ENCODE measurements at places on chromosomes 6 and 20. TPM values are rescaled to one million over a fixed set of nuclear protein-coding genes. Genes with fewer than 3 reads are reported as not detected.

DNA sequence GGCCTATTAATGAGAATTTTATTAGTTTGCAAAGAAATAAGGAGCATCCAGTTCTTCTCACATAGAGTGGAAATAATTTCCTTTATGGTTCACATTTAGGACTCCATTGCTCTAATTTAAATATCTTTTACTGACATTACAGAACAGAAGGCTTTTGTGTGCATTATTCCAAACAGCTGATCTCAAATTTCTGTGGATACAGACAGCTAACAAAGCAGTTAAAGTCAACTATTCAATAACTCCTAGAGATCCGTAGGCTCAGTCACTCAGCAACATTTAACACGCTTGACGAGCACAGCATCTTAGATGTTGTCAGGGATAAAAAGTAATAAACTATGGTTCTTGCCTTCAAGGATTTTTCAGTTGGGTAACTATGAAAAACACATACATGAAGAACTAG is 305.8 kb upstream of the SYNCRIP start:
- DNase-seq, result no peak

GRCh38 chr6:48511378-48511777 is 400.4 kb upstream of the PTCHD4 start:
- no peak for DNase-seq

GRCh38 chr6:161947371-161947770 is 673.5 kb upstream of the AGPAT4 start:
- DNase-seq, result no peak

GRCh38 chr20:53934421-53935343 is 135.7 kb downstream of the BCAS1 start:
- DNase-seq, result no peak

DNA sequence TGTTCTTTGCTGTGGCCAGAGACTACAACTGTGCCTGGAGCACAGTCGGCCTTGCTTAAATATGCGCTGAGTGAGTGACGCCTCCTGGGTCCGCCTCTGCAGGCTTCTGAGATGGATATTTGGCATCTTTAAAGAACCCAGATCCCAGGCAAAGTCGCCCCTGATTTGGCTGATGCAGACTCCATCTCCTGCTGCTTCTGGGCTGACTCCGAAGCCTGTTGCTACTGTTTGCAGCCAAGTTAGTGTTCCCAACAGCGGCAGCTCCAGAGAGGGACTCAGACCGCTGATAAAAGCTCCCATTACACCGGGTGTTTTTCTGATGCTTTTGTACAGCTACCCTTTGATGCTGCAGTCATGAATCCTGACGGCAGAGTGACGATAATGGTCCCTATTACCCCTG is 83.0 kb upstream of the SULF2 start:
- no peak for DNase-seq

DNA sequence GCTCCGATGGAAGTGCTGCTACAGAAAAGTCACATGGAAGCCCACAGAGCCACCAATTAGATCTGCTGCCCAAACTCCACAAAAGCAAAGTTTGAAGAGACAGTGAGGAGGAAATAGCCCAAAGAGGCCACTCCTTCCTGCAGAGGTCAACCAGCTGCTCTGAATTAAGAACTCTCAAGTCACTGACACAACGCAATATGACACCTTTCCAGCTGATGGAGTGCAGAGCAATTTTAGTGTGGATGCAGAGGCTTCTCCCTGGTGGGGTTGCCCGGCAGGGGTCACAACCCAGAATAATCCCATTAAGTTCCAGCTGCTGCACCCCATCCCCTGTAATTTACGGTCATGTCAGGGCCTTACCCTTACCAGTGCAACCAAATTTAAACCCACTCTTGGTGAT is 361.9 kb upstream of the JARID2 start:
- no peak for DNase-seq

DNA sequence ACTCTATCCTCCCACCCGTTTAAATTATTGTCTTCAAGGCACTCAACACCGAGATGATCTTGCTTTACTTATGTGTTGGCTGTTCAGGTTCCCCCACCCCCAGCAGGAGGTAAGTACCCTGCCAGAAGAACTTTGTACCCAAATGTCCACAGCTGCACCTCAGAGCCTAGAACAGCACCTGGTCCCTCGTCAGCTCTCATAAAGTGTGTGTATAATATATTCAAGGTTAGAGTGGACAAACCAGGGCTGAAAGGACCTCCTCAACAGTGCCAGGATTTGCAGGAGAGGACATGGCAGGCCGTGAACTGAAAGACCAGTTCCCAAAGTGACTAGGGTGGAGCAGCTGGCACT is 5.9 kb upstream of the CPXM1 start:
- DNase-seq, result no peak

- DNase-seq, result no peak
Measured at GRCh38 chr6:43393602-43394001, 24.2 kb upstream of the ZNF318 start.

DNA sequence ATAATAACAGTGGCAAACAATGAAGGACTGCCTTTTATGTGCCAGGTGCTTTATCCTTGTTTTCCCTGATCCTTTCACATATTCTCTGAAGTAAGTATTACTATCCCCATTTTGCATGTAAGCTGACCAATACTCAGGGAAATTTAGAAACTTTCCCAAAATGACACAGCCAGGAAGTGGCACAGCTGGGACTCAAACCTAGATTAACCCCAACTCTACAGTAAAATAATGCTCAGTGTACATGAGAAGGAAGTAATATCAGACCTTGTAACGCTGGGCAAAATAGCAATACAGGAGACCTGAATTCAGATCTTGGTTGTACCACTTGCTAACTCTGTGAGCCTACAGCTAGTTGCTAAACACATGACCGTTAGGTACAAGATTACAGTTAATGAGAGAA is 26.8 kb upstream of the NRSN1 start:
- no peak for DNase-seq

- no peak for DNase-seq
Measured at GRCh38 chr6:72580281-72580940, 41.5 kb upstream of the KCNQ5 start.

GRCh38 chr20:16759181-16759563 is 11.0 kb downstream of the OTOR start:
- DNase-seq, result no peak

DNA sequence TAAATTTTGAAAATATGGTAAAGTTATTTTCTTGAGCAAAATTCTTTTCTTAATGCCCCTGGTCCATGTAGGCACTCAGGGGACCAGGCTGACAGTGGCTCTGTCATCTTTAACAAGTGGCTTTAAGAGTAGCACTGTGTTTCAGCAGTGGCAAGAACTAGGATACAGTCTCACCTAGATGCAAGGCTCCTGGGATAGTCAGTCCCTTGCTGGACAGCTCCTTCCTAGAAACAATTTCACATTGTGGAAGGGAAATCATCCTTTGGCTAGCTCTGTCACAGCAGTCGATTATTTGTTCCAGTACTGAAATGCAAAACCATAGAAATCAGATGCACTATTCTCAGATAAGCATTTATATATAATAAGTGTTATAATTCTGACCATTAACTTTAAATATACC is 175.4 kb upstream of the KCNQ5 start:
- DNase-seq, result no peak

GRCh38 chr6:131652472-131652871 is 15.4 kb downstream of the ENPP3 start:
- no peak for DNase-seq

GRCh38 chr6:75402296-75402695 is 91.3 kb downstream of the FILIP1 start:
- no peak for DNase-seq

Gene ARFGEF3
- total RNA-seq, result 0.22 TPM

Gene ARFGAP1
- total RNA-seq, result 102 TPM

Gene RAB44
- total RNA-seq, result 0.10 TPM

Gene MRAP2
- not detected for total RNA-seq

Gene TRIM10
- 0.05 TPM for total RNA-seq

Gene RNF39
- total RNA-seq, result not detected

Gene MUC21
- not detected for total RNA-seq

Gene OR2H2
- not detected for total RNA-seq
